ENCODE measurements at places on chromosomes 1 and 21. TPM values are rescaled to one million over a fixed set of nuclear protein-coding genes. Genes with fewer than 3 reads are reported as not detected.

GRCh38 chr1:220992705-220993052 lies 113.4 kb downstream of the HLX start:
- H3K36me3 ChIP-seq: no peaks in the 10 kb centered on the region
- no peak overlapping the region for H3K27ac ChIP-seq
- H3K27me3 ChIP-seq: no peaks in the 10 kb centered on the region
- H3K4me3 ChIP-seq: no peak overlapping the region

GRCh38 chr1:18100491-18101063 lies 7.0 kb upstream of the IGSF21 start:
- peak; percentile 67 for DNase-seq
- no peak overlapping the region for H3K27ac ChIP-seq
- no peaks in the 10 kb centered on the region for H3K4me1 ChIP-seq
- H3K36me3 ChIP-seq: no peaks in the 10 kb centered on the region
- H3K4me3 ChIP-seq: no peak overlapping the region

DNA sequence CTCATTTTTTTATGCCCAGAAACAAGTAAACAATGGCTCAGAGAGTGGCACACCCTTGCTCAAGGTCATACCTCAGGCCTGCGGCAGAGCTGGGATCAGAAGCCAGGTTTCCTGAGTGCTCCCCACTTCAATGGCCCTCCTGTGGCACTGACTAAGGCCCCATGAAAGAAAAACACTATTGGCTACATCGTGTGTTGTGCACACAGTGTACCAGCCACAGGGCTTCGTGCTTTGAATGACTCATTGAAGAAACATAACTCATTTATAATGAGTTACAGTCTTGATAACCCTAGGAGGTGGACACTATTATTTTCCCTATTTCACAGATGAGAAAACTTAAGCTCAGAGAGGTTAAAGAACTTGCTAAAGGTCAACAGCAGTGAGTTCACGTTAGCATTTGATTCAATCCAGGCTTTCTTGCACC lies 91.2 kb downstream of the TRABD2B start:
- H3K4me1 ChIP-seq: no peaks in the 10 kb centered on the region
- no peak for DNase-seq
- H3K36me3 ChIP-seq: no peaks in the 10 kb centered on the region
- H3K4me3 ChIP-seq: no peak overlapping the region

Gene TRPM2
- total RNA-seq: 2.9 TPM

Gene OR2W3
- 1.3 TPM for total RNA-seq

Gene CTSE
- not detected for total RNA-seq
